ENCODE measurements at places on chromosomes 16 and 17. TPM values are rescaled to one million over a fixed set of nuclear protein-coding genes. Genes with fewer than 3 reads are reported as not detected.

DNA sequence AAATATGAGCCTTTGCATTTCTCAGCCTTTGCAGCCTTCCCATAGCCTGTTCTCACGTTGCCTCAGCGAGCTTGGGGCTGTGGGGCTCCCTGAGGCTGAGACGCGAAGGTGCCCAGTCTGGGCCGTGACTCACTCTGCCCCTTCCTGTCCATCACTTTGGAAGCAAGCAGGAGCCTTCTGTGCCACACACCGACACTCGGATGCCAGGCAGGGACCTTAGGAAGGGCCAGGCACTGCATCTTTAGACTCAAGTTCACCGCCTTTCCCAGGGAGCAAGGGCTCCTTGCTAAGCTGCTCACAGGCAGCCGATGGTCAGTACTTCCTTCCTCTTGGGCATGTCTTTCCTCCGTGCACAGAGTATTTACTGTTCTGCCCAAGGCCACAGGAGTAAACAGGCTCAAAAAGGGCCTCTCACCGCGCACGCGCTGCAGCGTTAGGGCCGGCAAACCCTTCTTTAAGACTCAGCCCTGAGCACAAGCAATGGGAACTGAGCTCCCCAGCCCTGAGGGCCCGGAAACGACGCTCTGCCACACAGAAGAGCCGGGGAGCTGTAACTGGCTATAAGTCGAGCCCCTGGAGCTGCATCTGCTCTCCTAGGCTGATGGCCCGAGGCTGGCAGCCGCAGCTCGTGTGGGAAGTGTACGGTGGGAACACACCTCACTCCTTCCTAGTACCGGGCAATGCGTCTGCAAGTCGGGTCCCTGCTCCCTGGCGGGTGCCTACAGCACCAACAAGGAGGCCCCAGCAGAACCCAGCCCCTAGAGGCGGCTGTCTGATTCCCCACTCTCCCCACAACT lies 7.2 kb downstream of the TIMM22 start:
- H3K36me3 ChIP-seq: peaks cover 88% of the 10 kb centered on the region
- no peaks in the 10 kb centered on the region for H3K27me3 ChIP-seq
- no peak for DNase-seq
- no peaks in the 10 kb centered on the region for H3K4me1 ChIP-seq

- no peak overlapping the region for H3K27ac ChIP-seq
- H3K36me3 ChIP-seq: no peaks in the 10 kb centered on the region
- DNase-seq: no peak
- H3K4me3 ChIP-seq: no peak overlapping the region
- no peaks in the 10 kb centered on the region for H3K27me3 ChIP-seq
These were observed 47.2 kb downstream of the OTOA start for GRCh38 chr16:21710938-21711337.

GRCh38 chr17:41140360-41141131 lies at the start of gene KRTAP4-6:
Gene KRTAP4-6, minus strand, starts transcription at chr17:41140544. Its CDS starts 57 bp downstream, at chr17:41140487.
- H3K27ac ChIP-seq: no peak within 1 kb of the TSS
- H3K4me3 ChIP-seq: no peak within 1 kb of the TSS
- no peaks in the 10 kb centered on the region for H3K36me3 ChIP-seq
- no peaks in the 10 kb centered on the region for H3K27me3 ChIP-seq
- H3K4me1 ChIP-seq: no peaks in the 10 kb centered on the region
- DNase-seq: no peak

- no peak overlapping the region for H3K27ac ChIP-seq
- no peak for DNase-seq
- H3K4me3 ChIP-seq: no peak overlapping the region
- H3K27me3 ChIP-seq: no peaks in the 10 kb centered on the region
These were observed 284.6 kb upstream of the CDH5 start for GRCh38 chr16:66081775-66082366.

- no peak for DNase-seq
- H3K4me1 ChIP-seq: no peaks in the 10 kb centered on the region
- H3K36me3 ChIP-seq: no peaks in the 10 kb centered on the region
- no peaks in the 10 kb centered on the region for H3K27me3 ChIP-seq
These were observed 95.7 kb downstream of the STX8 start for GRCh38 chr17:9479964-9480363.

GRCh38 chr17:13476720-13477119 lies 125.0 kb downstream of the HS3ST3A1 start:
- no peak overlapping the region for H3K4me3 ChIP-seq
- no peaks in the 10 kb centered on the region for H3K36me3 ChIP-seq
- no peaks in the 10 kb centered on the region for H3K4me1 ChIP-seq

- H3K36me3 ChIP-seq: peaks cover 69% of the 10 kb centered on the region
- no peaks in the 10 kb centered on the region for H3K27me3 ChIP-seq
- no peak overlapping the region for H3K4me3 ChIP-seq
- H3K27ac ChIP-seq: peak overlapping the region; percentile 31
These were observed 14.4 kb upstream of the FAAP100 start for GRCh38 chr17:81566461-81567126.

DNA sequence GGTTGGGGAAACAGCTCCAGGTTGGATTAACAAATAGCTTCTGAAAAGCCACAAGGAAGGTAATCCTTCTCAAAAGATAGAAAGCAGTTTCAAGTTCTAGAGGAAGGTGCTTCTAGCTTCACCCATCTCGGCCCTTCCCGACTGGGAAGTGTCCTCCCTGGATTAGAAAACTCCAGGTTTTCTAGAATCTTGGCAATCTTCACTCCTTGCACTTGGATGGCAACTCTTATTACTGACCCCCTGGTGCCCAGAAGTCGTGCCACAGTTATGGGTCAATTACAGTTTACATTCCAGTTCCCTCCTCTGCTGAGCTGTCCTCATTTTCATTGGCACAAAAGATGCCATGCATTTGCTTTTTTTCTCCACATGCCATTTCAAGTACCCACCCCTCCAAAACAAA lies 65.6 kb downstream of the SMG6 start:
- H3K27me3 ChIP-seq: no peaks in the 10 kb centered on the region
- DNase-seq: no peak
- peaks cover 78% of the 10 kb centered on the region for H3K36me3 ChIP-seq
- no peaks in the 10 kb centered on the region for H3K4me1 ChIP-seq

DNA sequence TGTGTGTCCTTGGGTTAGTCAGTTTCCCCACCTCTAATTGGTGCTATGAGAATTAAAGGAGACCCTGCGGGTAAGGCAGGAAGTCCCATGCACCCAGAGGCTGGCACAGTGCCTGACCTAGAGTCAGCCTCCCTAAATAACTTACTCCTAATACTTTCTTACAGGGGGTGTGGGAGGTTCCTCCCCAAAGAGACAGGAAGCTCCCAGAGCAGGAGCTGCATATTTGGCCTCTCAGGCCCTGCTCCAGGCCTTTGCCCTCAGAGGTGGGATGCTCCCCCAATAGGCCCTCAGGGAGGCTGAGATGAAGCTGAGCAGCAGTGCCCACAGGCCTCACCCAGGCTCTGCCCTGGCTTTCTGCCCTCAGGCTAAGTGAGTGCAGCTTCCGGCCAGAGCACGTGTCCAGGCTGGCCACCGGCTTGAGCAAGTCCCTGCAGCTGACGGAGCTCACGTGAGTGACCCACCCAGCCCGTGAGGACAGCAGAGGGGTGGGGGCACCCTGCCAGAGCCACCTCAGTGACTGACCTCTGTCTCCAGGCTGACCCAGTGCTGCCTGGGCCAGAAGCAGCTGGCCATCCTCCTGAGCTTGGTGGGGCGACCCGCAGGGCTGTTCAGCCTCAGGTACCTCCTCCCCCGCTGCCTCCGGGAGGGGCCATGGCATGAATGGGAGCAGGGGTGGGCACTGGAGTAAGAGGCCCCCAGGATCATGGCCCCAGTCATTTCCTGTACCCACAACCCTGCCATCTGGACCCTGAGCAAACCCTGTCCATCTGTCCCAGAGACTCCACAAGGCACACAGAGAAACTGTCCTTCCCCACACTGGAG lies 31.1 kb upstream of the CPNE2 start:
- peaks cover 40% of the 10 kb centered on the region for H3K4me1 ChIP-seq
- H3K27me3 ChIP-seq: no peaks in the 10 kb centered on the region
- peak overlapping the region; percentile 74 for H3K27ac ChIP-seq
- no peak overlapping the region for H3K4me3 ChIP-seq
- peak; percentile 62 for DNase-seq

DNA sequence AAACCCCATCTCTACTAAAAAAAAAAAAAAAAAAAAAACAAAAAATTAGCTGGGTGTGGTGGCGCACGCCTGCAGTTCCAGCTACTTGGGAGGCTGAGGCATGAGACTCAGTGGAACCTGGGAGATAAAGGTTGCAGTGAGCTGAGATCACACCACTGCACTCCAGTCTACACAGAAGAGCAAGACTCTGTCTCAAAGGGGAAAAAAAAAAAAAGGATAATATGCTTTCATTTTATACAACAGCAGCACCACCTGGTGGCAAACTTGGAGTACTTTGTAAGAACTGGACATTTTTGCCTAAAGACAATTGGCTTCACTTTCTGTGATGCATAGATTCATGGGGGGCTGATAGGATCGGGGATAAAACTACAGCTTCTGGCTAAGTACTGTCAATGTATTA lies 8.5 kb downstream of the CHTF8 start:
- no peaks in the 10 kb centered on the region for H3K4me1 ChIP-seq
- DNase-seq: peak; percentile 35
- H3K4me3 ChIP-seq: no peak overlapping the region
- no peaks in the 10 kb centered on the region for H3K27me3 ChIP-seq

FAM117A gene
- polyA plus RNA-seq: 11.8 TPM

TEX19 gene
- polyA plus RNA-seq: not detected

TMC8 gene
- 13.3 TPM for polyA plus RNA-seq

BIRC5 gene
- polyA plus RNA-seq: not detected

TMEM114 gene
- not detected for polyA plus RNA-seq

COL1A1 gene
- polyA plus RNA-seq: not detected

CD300H gene
- 148 TPM for polyA plus RNA-seq
